Stimulated activated CD8-positive, alpha-beta memory T cell treated with anti-CD3 and anti-CD28 coated beads, Interleukin-15, amount 100 ng/mL, for 48 hours (primary cell): ENCODE measurements at places on chromosomes 3 and 15.

- DNase-seq: no peak
Observed at GRCh38 chr15:25714538-25714840, 148.6 kb downstream of the ATP10A start.

GRCh38 chr3:18246336-18247060 is 178.6 kb downstream of the SATB1 start:
- DNase-seq: no peak

GRCh38 chr3:136428167-136428566 is 178.0 kb downstream of the PCCB start:
- DNase-seq: no peak

GRCh38 chr3:62500556-62501288 is 127.4 kb upstream of the FEZF2 start:
- DNase-seq: no peak

DNA sequence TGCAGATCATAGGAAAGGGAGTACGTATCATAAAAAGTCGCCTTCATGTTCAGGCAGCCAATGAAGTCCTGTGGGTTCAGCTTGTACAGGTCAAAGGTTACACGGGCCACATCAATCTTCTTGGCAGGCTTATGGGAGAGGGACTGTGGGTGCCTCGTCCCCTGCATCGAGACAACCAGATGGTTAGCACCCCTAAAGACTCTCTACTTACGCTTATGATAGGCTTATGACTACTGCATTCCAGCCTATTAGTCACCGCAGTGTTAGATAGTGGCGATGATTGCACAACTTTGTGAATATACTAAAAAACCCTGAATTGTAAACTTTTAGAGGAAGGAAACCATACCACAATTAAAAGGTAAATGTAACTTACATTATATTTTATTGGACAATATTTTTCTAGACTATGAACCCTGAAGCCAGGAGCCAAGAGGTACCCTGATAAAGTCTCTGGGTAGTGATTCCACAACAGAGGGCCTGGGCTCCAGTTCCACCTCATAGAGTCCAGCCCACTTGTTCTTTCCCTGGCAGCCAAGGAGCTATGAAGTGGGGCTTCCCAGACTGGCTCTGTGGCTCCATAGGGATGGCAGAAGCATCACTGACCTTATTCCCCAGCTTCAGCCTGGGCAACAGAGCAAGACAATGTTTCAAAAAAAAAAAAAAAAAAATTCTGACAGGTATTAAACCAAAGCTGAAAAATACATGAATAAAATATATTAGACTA is 2.5 kb upstream of the FANCD2 start:
- DNase-seq: no peak

DNA sequence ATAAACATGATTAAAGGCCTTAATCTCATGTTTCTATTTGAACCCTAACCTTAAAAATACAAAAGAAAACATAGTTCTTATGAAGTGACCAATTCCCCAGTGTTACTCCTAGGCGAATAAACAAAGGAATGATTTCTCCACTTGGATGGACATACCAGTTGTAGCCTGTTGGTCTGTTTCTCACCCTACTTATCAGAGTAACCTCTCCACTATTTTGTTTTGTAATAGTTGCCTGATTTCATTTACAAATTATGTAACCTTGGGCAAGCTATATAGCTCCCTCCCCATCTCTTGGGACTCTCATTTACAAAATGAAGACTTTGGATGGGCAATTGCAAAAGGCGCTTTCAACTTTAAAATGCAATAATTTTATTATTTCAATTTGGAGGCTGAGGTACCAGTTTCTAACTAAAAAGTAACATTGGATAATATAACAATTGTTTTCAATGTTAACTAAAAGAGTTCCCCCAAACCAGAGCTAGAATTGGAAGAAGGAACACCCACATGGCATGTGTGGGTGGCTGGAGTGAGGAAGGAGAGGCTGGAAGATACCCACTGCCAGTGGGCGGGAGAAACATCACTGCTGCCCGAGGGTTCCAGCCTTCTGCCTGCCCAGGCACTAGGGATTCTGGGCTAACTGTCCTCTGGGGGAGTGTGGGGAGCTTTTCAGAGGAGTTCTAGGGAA is 74.2 kb downstream of the RFTN1 start:
- DNase-seq: no peak

GRCh38 chr3:56012721-56013120 is 455.5 kb downstream of the ERC2 start:
- no peak for DNase-seq

- no peak for DNase-seq
Observed at GRCh38 chr3:187640569-187641059, 29.6 kb downstream of the SST start.

- no peak for DNase-seq
Observed at GRCh38 chr15:53260647-53261046, 470.5 kb upstream of the ONECUT1 start.

GRCh38 chr15:31364301-31365031 is 37.8 kb downstream of the KLF13 start:
- no peak for DNase-seq

GRCh38 chr3:72460205-72461174 is 387.8 kb downstream of the SHQ1 start:
- DNase-seq: no peak

DNA sequence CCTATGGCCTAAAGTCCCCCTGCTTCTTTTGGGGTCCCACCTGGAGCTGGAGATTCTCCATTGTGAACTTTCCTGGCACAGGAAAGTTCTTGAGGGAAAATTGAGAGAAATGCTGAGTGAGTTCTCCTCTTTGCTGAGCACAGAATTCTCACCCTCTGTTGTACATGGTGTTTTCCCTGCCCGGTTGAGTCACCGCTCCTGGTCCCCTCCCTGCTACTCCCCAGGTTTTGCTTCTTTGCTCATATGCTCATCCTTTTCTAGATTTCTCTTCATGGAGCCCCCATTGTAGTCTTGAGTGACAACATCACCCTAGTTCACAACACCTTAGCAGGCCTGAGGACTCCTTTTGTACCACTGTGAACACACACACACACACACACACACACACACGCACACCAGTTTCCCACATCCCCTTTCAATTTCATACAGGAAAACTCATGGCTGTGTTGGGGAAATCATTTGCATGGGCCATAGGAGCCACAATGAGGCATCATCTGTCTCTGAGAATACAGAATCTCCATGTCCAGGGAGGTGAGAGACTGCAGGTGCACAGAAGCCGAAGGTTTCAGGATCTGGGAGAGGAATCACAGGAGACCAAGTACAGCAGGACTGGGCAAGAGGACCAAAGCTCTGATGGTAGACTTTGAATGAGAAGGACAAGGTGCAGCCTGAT is 585.3 kb downstream of the GOLGA6L6 start:
- no peak for DNase-seq

- no peak for DNase-seq
Observed at GRCh38 chr3:100160521-100160920, 46.2 kb upstream of the FILIP1L start.

- no peak for DNase-seq
Observed at GRCh38 chr3:158134363-158134762, 24.5 kb downstream of the RSRC1 start.

GRCh38 chr3:26350853-26351252 is 271.7 kb upstream of the LRRC3B start:
- DNase-seq: no peak

DNA sequence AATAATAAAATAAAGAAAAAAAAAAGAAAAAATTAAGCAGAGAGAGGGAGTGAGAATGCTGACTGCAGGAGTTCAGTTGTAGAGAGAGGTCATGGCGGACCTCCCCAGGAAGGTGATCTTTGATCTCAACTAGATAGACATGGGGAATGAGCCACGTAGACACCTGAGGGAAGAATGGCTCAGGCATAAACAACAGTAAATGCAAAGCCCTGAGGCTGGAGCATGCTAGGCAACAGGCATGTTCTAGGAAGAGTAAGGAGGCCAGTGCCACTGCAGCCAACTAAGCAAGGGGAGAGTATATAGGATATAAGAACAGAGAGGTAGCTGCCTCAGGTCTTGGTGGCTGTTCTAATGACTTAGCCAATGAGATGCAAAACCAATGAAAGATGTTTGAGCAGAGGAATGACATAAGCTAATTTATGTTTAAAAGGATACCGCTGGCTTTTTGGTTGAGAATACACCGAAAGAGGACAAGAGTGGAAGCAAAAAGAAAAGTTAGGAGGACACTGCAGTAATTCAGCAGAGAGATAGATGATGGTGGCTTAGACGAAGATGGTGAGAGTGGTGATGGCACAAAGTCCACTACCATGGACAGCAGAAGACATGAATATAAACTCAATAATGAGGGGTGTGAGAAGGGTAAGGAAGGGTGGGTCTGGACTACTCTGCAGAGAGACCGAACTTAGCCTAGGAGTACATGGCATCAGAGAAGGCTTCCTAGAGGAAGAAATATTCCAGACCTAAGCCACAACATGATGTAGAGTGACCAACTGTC is 174.6 kb downstream of the P3H2 start:
- DNase-seq: no peak
